ENCODE measurements at places on chromosomes 11 and 22.

DNA sequence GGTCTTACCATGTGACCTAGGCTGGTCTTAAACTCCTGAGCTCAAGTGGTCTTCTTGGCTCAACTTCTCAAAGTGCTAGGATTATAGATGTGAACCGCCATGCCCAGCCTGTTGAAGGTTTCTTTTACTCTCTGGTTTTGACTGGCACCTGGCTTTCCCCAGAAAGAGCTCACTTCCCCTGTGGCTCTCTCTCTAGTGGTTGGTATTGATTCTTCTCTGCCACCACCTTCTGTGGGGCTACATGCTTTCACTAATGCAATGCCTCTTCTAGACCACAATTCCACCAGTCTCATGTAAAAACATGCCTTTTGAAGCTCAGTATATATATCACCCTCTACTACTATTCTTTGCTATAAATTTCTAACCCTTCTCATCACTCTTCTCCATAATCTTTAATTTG is 67.2 kb downstream of the CCDC83 start:
- DNase-seq, result no peak

GRCh38 chr11:9535189-9535781 is 38.2 kb upstream of the WEE1 start:
- peak; percentile 81 for DNase-seq

- DNase-seq, result no peak
Measured at GRCh38 chr11:72787216-72788104, 6.4 kb downstream of the STARD10 start.

DNA sequence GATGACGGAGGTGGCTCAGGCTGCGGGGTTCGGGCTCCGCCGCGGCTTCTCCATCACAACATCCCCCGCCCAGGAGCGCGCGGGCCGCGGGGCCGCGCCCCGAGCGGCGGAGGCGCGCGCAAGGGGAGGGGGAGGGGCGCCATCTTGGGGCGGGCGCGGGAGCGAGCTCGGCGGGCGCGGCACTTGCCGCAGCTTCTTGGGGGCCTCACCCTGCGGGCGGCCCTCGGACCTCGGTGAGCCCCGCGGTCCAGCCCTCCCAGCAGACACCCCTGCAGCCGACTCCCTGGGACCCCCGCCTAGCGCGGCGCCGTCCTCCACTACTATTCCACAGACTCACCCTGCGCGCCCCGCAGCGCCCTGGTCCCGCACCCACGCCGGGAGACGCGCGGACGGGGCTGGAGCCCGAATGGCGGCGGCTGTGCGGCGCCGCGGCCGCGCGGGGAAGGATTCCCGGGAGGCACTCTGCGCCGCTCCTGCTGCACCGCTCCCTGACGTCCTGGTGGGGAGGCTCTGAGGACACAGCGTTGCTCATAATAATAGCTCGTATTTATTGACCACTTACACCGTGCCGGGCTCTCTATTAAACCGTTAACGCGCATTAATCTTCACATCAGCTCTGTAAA is at the start of gene APBB1:
Gene APBB1 (minus strand): TSS at position 86 of the 623 bp plus-strand sequence. CDS start 7,747 bp downstream, outside the sequence.
- peak; percentile 71 for DNase-seq

DNA sequence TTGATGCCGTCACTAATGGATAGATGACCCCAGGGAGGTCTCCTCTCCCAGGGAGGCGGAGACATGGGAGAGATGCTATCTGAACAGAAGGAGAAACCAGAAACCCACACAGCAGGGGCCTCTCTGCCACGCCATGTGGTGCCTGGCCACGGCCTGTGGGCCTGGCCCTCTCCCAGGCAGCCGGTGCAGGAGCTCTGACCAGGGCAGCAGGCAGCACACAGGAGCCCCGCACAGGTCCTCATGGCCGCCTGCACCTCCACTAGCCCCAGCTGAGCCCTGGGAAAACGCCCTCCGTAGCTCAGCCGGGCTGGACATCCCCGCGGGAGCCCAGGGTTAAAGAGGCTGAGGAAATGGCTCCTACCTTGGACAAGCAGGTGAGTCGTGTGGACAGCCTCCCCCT is 19.8 kb downstream of the IGSF9B start:
- DNase-seq, result no peak

GRCh38 chr22:43995057-43995685 is 28.9 kb upstream of the PARVB start:
- no peak for DNase-seq
